T-helper 2 cell treated with Interferon-gamma antibody and Interleukin-4, amounts not matched to agents 100 ng/mL and 5 ng/mL, for 36 hours (primary cell): ENCODE measurements at places on chromosomes 3 and 15. TPM values are rescaled to one million over a fixed set of nuclear protein-coding genes. Genes with fewer than 3 reads are reported as not detected.

ATP8B4 gene
- 22.5 and 26.1 TPM in 2 replicates for total RNA-seq

PLA2G4E gene
- not detected in 2 replicates for total RNA-seq

PTX3 gene
- total RNA-seq: 0.11 TPM in 1 of 2 replicates, not detected in the other

SPINK8 gene
- total RNA-seq: not detected in 2 replicates

HESX1 gene
- 0.68 and 1.1 TPM in 2 replicates for total RNA-seq

P3H2 gene
- not detected in 2 replicates for total RNA-seq

IGF2BP2 gene
- total RNA-seq: 0.07 TPM in 1 of 2 replicates, not detected in the other

MAGEF1 gene
- 10.9 and 11.2 TPM in 2 replicates for total RNA-seq

KLHL18 gene
- 27.3 and 29.3 TPM in 2 replicates for total RNA-seq

MYH15 gene
- total RNA-seq: 0.18 and 0.20 TPM in 2 replicates

BMF gene
- total RNA-seq: 5.3 and 5.5 TPM in 2 replicates

WDR49 gene
- 0.30 and 0.39 TPM in 2 replicates for total RNA-seq

UCN2 gene
- not detected in 2 replicates for total RNA-seq

DVL3 gene
- total RNA-seq: 39.7 and 44.5 TPM in 2 replicates

THRB gene
- total RNA-seq: not detected in 2 replicates

AMT gene
- 4.8 and 5.1 TPM in 2 replicates for total RNA-seq

CCNB2 gene
- 70.5 and 75.7 TPM in 2 replicates for total RNA-seq

VGLL3 gene
- total RNA-seq: not detected in 2 replicates

PCSK6 gene
- total RNA-seq: 2.6 and 3.3 TPM in 2 replicates

ATP10A gene
- total RNA-seq: 55.7 and 60.2 TPM in 2 replicates

PLOD2 gene
- 0.23 and 0.32 TPM in 2 replicates for total RNA-seq

GNB4 gene
- total RNA-seq: 10.8 and 11.9 TPM in 2 replicates
